ENCODE measurements at places on chromosomes 11 and 22.

GRCh38 chr11:13223112-13223511 is 54.5 kb upstream of the BMAL1 start:
- DNase-seq, result no peak

DNA sequence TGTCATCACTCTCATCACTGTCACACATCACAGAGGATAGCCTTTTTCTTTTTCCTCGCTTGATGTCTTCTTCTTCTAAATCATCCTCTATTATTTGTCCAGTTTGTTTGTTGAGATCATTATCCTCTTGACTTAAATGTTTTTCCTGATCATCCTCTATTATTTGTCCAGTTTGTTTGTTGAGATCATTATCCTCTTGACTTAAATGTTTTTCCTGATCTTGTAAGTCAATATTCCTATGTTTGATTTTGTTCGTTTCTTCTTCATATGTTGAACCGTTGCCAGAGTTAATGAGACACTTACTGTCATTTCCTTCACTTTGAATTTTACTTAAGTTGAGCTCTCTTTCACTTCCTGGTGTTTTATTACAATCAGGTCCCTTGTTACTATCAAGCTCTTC is 5.6 kb downstream of the CCDC82 start:
- no peak for DNase-seq

DNA sequence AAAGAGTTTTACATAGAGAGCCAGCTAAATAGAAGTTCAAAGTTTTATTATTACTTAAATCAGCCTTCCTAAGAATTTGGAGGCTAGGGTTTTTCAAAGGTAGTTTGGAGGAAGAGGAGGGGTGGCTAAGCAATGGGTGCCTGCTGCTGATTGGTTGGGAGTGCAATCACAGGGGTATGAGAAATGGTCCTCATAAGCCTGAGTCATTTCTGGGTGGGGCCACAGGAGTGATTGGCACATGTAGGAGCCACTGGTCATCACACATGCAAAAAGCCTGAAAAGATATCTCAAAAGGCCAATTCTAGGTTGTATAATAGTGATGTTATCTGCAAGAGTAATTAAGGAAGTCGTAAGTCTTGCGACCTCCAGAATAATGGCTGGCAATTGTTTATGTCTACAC is 12.9 kb downstream of the OR51L1 start:
- DNase-seq, result no peak

- DNase-seq, result no peak
These were observed 60.2 kb downstream of the BRD1 start for GRCh38 chr22:49767355-49768062.

- DNase-seq, result no peak
These were observed 17.6 kb upstream of the SEPTIN5 start for GRCh38 chr22:19696504-19697276.

Data from vagina (tissue), 2 donors.